ENCODE measurements at places on chromosomes 6 and 20.

DNA sequence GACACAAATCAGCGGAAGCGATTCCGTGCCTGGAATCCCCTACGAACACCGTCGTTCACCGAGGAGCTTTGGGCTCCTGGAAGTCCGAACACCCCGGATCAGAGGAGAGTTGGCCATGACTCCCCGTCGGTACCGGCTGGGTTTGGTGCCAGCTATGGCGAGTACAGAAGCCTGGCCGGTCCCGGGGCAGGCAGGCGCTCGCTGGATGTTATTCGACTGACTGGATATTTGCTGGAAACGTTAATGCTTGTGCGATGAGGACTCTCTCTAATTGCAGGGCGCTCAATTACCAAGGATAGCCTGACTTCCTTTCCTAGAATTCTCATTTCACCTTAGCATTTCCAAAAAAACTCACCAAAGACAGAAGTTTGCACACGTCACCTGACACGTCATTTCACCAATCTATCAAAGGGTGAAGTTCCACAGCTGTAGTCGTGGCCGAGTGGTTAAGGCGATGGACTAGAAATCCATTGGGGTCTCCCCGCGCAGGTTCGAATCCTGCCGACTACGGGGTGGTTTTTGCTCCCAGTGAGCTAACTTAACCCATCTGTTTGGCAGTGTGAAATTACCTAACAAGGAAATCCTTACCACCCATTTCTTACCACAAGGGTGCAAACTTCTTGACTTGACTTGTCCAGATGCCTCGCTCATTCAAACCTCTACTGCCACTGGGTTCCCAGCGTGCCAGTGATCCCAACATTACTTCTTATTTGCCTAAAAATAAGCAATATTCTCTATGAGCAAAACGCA, 22.7 kb upstream of the ZNF184 start:
- peak; percentile 16 for DNase-seq

DNA sequence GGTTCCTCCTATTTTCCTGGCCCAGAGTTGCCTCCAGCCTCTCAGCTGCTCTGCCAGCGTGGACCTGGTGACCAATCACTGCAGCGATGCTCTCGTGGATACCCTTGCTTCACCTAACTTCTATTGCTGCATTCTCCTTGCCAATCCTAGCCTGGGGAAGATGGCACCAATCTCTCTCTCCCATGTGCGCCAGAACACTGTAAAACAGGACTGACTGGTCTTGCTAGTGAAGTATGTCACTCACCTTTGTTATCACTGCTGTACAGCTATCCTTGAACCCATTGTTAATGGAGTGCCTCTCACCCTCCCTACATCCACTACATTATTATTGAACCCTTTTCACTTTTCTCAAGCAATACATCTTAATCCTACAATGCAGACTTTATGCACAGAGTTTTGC, 80.1 kb downstream of the LYRM4 start:
- no peak for DNase-seq

GRCh38 chr6:138815797-138816528, 20.1 kb downstream of the ECT2L start:
- DNase-seq = peak; percentile 71

DNA sequence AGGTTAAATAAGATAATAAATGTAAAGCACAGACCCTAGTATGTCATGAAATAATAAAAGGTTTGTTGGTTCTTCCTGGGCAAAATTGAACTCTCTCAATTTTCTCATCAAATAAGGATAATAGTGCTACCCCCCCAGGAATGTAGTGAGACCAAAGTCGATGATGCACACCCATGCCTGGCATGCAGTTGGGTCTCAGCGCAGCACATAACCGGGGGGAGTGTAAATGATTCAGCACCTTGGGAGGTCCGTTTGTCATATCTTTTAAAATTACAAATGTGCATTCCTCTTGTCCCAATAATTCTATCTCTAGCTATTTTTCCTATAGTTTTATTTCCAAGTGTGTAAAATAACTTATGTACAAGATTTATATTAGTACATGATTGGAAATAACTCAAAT, 31.3 kb upstream of the CCDC167 start:
- DNase-seq = no peak

- DNase-seq = no peak
Measured at GRCh38 chr6:136696783-136697364, 95.4 kb downstream of the MAP3K5 start.

- DNase-seq = no peak
Measured at GRCh38 chr6:42748203-42748898, 2.4 kb upstream of the TBCC start.

GRCh38 chr6:115914098-115914497, 146.6 kb downstream of the FRK start:
- DNase-seq = no peak

DNA sequence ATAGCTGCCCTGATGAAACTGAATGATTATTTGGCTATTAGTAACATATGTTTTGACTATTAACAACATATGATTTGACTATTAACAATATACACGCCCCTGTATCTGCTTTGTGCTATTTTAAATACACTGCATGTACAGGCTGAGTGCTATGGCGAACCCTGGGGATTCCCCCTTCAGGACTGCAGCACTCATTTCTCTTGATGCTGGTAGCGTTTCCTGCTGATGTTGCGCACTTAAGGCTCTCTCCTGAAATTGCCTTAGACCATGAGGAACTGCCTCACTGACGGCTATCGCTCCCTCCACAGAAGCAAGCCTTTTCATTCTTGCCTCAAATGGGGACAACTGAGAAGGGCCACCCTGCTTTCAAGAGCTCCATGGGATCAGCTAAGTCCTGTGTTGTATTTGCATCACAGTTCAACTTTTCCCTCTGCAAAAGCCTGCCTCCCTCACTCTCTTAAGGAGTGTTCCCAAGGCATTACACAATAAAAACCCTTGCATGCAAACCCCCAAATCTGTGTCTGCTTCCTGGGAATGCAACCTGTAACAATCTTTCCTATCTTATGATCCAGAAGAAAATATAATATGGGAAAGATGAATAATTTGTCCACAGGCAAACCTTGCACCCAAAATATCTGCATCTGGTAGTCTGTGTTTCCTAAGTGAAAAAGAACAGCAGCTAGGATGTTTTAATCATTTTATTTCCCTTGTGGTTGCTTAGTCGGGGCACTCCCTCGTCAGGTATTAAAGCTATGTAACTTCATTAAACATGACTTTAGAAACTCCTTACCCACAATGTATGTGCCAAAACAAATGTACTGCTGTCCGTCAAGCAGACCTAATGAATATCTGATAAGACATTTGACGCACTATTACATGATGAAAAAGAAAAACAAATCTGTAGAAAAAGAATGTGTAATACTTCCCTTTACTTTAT, 456.4 kb downstream of the COL12A1 start:
- no peak for DNase-seq

DNA sequence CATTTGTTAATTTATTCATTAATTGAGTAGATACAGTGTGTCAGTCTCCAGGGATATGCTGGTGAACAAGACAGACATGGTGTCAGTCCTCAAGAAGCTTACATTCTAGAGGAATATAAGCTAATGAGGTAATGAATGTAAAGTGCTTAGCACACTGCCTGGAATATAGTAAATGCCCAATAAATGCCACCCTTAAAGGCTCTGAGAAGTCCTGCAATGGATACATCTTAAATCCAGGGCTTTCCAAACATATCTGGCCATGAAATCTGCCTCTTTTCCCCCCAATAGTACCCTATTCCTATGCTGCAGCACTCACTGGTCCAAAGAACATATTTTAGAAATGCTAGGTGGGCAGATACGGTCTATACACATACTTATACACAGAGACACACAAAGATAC, 49.2 kb upstream of the CTNNBL1 start:
- no peak for DNase-seq

GRCh38 chr6:68975064-68975463, 340.0 kb downstream of the ADGRB3 start:
- no peak for DNase-seq

DNA sequence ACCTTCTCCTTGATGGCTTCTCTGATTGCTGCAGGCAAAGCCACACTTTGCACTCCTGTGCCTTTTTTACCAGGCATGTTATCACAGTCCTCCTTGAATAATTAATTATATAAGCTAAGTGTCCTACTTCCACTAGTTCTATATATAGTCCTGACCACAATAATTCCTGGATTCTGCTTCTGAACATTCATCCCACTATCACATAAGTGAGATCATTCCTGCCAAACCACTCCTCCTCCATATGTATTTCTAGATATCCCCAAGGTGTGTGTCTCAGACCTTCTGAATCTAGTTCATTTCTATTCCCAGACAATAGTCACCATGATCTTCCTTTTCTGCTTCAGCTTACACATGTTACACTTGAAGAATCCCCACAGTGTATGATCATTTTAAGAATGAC, 1237.5 kb upstream of the MAP3K7 start:
- DNase-seq = no peak

All from KBM-7 (cell line).